ENCODE measurements at places on chromosomes 3 and 15. TPM values are rescaled to one million over a fixed set of nuclear protein-coding genes. Genes with fewer than 3 reads are reported as not detected.

CACNA1D gene
- 20.6 TPM for total RNA-seq

GP5 gene
- not detected for total RNA-seq

CHRM5 gene
- total RNA-seq: not detected

OSBPL10 gene
- 16.2 TPM for total RNA-seq

EFHB gene
- total RNA-seq: 0.55 TPM

ITIH1 gene
- not detected for total RNA-seq

ULK4 gene
- 5.7 TPM for total RNA-seq

TRPM1 gene
- not detected for total RNA-seq

DNA sequence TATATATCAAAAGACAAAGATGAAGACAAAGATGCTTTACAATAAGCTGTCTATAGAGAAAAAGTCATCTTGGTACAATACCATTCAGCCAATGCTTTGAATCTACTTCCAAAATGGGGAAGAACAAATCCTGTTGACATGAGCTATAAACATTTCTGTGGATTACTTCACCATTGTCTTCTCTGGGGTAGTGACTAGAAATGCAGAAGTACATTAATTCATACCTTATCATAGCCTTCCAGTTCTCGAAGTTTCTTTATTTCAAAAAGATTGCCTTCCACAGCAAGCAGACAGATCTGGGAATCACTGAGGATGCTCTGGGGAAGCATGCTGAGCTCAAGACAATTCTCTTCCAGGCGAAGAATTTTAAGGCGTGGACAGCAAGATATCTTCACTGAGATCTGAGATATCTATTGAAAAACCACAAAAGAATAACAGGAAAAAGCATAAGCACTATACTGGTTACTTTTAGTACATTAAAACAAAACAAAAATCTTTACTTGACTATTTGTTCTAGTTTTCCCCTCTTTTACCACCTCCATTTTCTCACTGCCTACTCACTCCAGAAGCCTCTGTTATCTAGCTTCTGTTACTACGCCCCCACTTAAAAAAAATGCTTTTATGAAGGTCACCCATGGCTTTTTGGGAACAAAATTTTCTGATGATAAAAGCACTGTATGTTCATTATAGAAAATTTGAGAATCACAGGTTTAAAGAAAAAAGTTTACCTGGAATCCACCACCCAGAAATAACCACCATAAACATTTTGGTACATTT lies 3.6 kb downstream of the LRRC57 start:
- DNase-seq: no peak

GRCh38 chr15:79179108-79179561 lies 88.6 kb upstream of the RASGRF1 start:
- no peak for DNase-seq

GRCh38 chr3:61407397-61407796 lies 154.0 kb upstream of the PTPRG start:
- DNase-seq: no peak

- DNase-seq: no peak
Observed at GRCh38 chr3:69091389-69092029, 6.8 kb downstream of the ARL6IP5 start.

- DNase-seq: no peak
Observed at GRCh38 chr15:63236272-63236671, 41.1 kb upstream of the APH1B start.

- no peak for DNase-seq
Observed at GRCh38 chr15:68032672-68033071, 21.4 kb upstream of the PIAS1 start.

DNA sequence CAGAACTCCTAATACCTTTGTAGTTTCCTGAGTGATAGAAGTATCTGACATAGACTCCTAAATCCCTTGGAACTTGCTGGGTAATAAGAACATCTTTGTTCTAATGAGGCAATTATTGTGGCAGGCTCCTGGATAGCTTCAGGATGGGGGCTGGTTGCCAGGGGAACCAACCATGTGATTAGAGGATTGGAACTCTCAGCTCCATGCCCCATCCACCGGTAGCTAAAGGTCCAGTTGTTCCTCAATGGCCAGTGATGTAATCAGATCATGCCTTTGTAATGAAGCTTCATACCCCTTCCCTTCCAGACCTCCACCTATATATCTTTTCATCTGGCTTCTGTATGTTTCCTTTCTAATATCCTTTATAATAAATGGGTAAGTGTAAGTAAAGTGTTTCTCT lies 221.2 kb upstream of the ALCAM start:
- DNase-seq: no peak

GRCh38 chr3:161822291-161822690 lies 325.7 kb downstream of the OTOL1 start:
- DNase-seq: no peak

DNA sequence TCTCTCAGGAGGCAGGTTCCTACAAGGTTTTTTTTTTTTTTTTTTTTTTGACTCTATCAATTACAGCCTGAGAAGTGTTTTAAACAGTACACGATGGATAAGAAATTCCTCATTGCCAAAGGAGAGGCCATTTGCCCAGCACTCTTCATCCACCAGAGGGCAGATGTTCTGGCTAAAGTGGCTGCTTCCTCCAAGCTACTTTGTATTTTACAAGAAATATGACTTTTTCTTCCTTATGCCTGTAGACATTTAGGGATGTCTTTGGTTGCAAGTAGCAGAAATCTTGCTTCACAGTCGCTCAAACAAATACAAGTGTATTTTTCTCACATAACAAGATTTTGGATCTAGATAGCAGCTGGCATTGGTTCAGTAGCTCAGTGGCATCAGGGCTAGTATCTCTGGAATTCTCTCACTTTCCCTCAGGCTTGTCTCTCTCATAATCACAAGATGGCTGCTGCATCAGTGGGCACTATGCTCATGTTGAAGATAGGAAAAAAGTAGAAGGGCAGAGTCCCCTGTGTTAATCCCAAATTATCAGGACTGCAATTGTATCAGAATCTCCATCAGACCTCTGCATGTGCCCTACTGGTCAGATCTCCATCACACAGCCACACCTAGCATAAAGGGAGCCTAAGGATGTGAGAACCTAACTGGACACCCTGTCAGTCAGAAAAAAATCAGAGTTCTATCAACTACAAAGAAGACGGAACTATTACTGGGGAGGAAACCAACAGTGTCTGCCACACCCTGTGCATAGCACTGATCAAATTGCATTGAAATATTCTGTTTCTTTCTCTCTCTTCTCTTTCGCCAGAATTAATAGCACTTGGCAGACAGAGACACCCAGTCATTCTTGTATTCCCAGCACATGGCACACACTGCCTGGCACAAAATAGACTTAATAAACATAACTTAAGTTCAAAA lies 138.9 kb upstream of the COL8A1 start:
- peak; percentile 18 for DNase-seq

GRCh38 chr3:64514889-64515288 lies 172.9 kb downstream of the ADAMTS9 start:
- no peak for DNase-seq

DNA sequence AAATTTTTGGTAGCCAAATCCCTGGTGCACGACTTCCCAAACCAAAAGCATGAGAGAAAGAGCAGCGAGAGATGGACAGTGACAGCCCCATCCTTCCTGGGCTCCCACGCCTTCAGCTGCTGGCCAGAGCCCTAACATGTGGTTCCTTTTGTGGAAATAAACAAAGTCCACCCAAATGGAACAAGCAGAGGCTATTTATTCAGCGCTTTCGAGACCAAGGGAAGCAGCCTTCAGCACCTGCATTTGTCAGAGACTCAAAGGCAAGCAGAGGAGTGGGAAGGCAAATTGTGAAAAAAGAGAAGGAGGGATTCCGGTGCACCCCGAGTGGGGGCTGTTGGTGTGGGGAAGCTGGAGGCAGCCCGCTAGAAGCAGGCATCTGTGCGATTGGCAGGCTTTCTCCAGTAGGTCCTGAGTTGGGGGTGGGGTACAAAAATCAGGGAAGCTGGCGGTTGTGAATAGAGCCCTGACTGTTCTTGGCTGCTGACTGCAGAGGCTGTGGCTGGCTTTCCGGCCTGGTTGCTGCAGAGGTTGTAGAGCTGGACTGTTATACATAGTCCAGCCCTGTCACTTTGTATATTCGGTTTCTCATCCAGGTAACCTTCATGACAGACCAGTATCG lies 427.2 kb downstream of the OCA2 start:
- DNase-seq: no peak

GRCh38 chr3:172641291-172641690 lies 69.6 kb downstream of the NCEH1 start:
- DNase-seq: no peak

GRCh38 chr15:40746916-40747418 lies 8.1 kb downstream of the RMDN3 start:
- no peak for DNase-seq

- peak; percentile 56 for DNase-seq
Observed at GRCh38 chr3:194133661-194134230, 2.2 kb upstream of the HES1 start.

GRCh38 chr15:55685286-55685685 lies 57.7 kb downstream of the PRTG start:
- no peak for DNase-seq

GRCh38 chr3:159904911-159905310 lies 83.7 kb upstream of the IL12A start:
- DNase-seq: no peak

DNA sequence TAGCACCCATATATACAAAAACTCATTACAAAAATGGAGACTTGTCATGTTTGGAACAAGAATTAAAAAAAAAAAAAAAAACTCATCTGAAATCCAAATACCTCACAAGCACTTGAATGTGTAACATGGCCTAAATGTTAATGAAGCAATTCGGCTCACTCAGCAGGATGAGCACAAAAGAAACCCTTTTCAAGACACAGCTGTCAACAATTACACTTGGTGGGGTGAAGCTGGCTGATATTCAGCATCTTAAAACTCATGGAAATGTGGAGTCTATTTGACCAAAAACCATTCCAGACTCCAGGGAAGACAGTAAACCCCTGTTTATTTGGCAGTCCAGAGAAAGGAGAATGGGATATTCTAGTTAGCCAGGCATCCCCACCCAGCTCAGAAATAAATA lies 205.4 kb upstream of the TSC22D2 start:
- DNase-seq: no peak

DNA sequence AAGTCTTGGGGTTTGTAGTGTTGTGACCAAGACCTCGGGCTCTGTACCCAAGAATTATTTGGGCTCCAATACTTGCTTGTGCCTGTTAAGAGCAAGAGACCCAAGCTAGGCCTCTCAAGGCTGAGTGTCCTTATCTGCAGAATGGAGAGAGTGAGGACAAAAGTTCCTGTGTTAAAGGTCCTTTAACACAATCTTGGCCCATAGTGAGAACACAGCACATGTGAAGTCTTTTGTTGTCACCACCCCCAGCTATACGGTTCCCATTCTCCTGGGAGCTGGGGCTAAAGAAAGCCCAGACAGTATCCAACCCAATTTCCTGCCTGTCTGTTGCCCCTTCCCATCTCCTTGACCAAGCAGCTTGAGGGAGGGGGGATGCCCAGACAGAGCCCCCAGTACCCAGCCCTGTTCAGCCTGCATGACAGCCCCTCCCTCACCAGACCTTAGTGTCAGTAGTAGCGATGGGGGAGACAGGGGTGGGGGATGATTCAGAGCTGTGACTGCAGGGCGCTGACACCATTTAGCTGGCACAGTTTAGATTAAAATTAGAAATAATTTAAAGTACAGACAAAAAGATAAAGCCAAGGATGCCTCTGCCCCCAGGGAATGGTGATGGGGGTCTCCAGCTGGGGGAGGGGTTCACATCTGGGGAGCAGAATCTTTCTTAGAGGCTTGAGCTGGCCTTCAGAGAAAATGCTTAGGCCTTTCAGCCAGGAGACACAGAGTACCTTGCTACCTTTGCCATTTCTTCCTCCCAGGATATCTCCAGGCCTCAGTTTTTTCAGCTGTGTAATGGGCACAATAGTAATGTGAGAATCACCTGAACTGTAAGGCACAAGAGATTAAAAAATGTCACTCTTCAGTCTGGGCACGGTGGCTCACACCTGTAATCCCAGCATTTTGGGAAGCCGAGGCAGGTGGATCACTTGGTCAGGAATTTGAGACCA lies 2.7 kb downstream of the PRKCD start:
- DNase-seq: no peak

- DNase-seq: no peak
Observed at GRCh38 chr3:77605865-77606264, 566.0 kb downstream of the ROBO2 start.

Measured in left colon (tissue), 2 donors.